ENCODE measurements at places on chromosomes 13 and 19. TPM values are rescaled to one million over a fixed set of nuclear protein-coding genes. Genes with fewer than 3 reads are reported as not detected.

Gene MISP
- total RNA-seq = not detected

Gene TMEM255B
- total RNA-seq = 9.0 TPM

Gene CEACAM19
- 3.1 TPM for total RNA-seq

Gene KLK3
- not detected for total RNA-seq

Gene SEMA6B
- total RNA-seq = 1.2 TPM

Gene WDR83
- total RNA-seq = 11.9 TPM

Gene PRSS57
- total RNA-seq = not detected

Gene CPB2
- 0.67 TPM for total RNA-seq

Gene POU4F1
- total RNA-seq = not detected

Gene FUT1
- 3.0 TPM for total RNA-seq

Gene ACTMAP
- total RNA-seq = 3.3 TPM

Gene RHPN2
- 11.5 TPM for total RNA-seq

Gene HSH2D
- total RNA-seq = 4.6 TPM

Gene SIGLEC14
- total RNA-seq = not detected

Gene KLHL1
- total RNA-seq = not detected

Gene GPR12
- total RNA-seq = not detected

Gene ICAM5
- 1.0 TPM for total RNA-seq

Gene FXYD7
- not detected for total RNA-seq

Gene ACER1
- 0.67 TPM for total RNA-seq

Gene CCDC70
- total RNA-seq = not detected

Gene UHRF1
- total RNA-seq = 0.71 TPM

Gene LRRC63
- 0.13 TPM for total RNA-seq

Gene ZNF610
- total RNA-seq = 5.0 TPM

Gene COL4A2
- total RNA-seq = 145 TPM

Gene SYT5
- not detected for total RNA-seq

Gene MOB3A
- total RNA-seq = 40.4 TPM

Gene ZNF30
- 5.6 TPM for total RNA-seq

Gene CNN2
- total RNA-seq = 88.2 TPM

Gene UBE2L5
- total RNA-seq = not detected

Data from thyroid gland (tissue), 4 donors.